ENCODE measurements at places on chromosomes 4 and X.
A peak's percentile ranks its signal among the peaks of the same experiment; 100 is the strongest.

GRCh38 chrX:1378306-1378759, 13.6 kb downstream of the SLC25A6 start:
- peak; percentile 7 for DNase-seq

DNA sequence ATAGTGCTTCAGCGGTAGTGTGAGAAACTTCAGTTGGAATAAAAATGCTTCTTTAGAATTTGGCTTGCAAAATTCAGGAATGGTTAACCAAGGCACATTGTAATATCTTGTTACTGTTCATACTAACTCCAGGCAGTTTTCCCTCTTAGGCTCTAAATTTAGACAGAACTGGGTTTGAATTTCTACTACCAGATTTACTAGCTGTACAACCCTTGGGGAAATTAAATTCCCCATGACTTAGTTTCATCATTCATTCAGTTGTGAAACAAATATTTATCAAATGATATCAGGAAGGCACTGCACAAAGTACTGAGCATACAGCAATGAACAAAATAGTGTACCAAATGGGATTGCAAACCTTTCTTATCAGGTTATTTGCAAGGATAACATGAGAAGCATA, 135.0 kb upstream of the IL15 start:
- no peak for DNase-seq

GRCh38 chr4:87541956-87542709, 13.0 kb upstream of the SPARCL1 start:
- DNase-seq = no peak

- no peak for DNase-seq
Observed at GRCh38 chr4:107956011-107956410, 24.7 kb downstream of the CYP2U1 start.

DNA sequence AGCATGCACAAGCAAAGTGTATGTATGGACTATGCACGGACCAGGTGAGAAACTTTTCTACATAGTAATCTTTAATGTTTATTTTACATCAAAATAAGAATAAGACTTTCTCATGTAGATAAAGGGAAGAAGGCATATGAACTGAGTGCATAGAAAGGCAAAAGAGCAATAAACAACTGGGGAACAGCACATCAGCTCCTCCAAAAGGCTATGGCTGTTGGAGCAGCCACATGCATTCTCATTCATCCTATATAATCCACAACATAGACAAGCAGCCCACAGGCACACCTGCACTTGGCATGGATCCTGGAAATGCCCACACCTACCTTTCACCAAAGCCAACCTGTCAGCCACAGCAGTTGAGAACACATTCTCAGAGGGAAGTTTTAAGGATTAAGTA, 586.9 kb upstream of the INTU start:
- DNase-seq = no peak

- DNase-seq = no peak
Observed at GRCh38 chrX:14837155-14837554, 35.7 kb downstream of the FANCB start.

DNA sequence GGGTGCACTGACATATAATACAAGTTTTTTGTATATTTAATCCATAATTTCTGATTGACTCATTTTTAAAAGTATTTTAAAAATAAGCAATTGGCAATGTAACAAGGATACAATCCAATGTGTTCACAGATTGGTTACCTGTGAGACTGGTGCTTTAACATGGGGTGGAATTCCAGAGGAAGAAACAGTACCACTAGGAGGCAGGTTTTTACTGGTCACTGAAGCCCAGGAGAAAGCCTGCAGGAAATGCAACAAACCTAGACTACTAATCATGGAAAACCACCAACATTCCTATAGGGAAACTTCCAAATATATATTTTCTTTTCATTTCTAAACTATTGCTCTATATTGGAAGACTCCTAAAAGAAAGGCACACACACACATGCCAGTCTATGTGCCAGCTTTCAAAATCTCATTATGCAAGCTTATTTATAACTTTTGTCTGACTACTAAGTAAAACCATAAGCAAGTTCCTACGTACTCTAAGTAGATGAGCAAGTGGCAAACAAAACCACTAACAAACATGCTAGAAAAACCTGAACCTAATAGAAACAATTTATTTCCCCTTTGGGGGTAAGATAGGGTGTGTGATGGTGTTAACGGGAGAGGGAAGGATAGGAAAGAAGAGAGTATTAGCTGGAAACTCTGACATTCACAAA, 19.2 kb downstream of the G3BP2 start:
- DNase-seq = no peak

- no peak for DNase-seq
Observed at GRCh38 chr4:138348055-138348454, 105.9 kb upstream of the SLC7A11 start.

DNA sequence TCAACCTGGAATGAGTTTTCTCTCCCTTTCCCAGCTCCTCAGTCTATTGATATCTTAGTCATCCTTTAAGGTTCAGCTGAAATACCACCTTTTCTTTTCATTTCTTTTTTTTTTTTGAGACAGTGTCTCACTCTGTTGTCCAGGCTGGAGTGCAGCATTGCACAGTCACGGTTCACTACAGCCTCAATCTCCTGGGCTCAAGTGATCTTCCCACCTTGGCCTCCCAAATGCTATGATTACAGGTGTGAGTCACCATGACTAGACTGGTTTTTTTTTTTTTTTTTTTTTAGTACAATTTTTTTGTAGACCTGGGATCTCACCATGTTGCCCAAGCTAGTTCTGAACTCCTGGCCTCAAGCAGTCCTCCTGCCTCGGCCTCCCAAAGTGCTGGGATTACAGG, 28.9 kb downstream of the AFF1 start:
- peak; percentile 14 for DNase-seq

DNA sequence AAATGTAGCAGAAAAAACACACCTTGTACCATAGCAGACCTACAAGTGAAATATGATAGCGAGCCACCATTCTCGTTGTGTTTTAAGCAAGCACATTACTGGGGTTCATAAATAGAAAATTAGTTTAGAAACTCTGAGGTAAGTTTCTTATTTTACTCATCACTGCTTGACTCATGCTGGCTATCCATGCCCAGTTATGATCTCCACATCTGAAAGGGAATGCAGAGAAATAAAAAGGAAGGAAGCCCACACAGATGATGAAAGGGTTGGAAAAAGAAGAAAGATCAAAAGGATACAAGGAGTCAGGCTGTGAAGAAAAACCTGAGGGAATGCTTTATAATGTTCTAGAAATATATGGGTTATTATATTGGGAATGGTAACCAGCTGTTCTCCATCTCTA, 54.5 kb downstream of the CAMK2D start:
- DNase-seq = no peak

- no peak for DNase-seq
Observed at GRCh38 chrX:16718824-16719333, 533 bp upstream of the SYAP1 start.

- DNase-seq = no peak
Observed at GRCh38 chr4:16532240-16532970, 306.1 kb upstream of the TAPT1 start.

- no peak for DNase-seq
Observed at GRCh38 chr4:26471890-26472289, 18.4 kb downstream of the CCKAR start.

GRCh38 chrX:110108381-110108821, 105.5 kb downstream of the TMEM164 start:
- no peak for DNase-seq

GRCh38 chrX:64265265-64265664, 34.9 kb upstream of the ASB12 start:
- no peak for DNase-seq

- no peak for DNase-seq
Observed at GRCh38 chr4:25098964-25099891, 61.0 kb downstream of the SEPSECS start.

GRCh38 chrX:71143508-71143907, 1.1 kb upstream of the NLGN3 start:
- no peak for DNase-seq

DNA sequence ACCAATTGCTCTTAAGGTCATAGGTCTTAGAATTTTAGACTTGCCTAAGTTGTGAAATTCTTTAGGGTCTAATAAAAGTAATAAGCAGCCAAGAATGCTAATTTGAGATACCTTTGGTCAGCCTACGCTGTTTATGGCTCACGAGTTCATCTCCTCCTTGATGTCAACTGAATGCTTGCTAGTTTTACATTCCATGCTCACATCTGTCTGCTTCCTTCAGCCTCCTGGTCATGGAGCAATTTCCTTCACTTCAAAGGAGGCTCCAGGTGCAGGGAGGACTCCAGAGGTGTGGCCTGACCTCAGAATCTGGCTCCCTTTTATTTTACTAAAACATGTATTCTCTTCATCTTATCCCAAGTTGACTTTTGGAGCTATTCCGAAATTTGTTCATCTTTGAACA, 23.3 kb upstream of the LNX1 start:
- DNase-seq = no peak

- DNase-seq = no peak
Observed at GRCh38 chrX:33149085-33149484, 62.3 kb downstream of the DMD start.

DNA sequence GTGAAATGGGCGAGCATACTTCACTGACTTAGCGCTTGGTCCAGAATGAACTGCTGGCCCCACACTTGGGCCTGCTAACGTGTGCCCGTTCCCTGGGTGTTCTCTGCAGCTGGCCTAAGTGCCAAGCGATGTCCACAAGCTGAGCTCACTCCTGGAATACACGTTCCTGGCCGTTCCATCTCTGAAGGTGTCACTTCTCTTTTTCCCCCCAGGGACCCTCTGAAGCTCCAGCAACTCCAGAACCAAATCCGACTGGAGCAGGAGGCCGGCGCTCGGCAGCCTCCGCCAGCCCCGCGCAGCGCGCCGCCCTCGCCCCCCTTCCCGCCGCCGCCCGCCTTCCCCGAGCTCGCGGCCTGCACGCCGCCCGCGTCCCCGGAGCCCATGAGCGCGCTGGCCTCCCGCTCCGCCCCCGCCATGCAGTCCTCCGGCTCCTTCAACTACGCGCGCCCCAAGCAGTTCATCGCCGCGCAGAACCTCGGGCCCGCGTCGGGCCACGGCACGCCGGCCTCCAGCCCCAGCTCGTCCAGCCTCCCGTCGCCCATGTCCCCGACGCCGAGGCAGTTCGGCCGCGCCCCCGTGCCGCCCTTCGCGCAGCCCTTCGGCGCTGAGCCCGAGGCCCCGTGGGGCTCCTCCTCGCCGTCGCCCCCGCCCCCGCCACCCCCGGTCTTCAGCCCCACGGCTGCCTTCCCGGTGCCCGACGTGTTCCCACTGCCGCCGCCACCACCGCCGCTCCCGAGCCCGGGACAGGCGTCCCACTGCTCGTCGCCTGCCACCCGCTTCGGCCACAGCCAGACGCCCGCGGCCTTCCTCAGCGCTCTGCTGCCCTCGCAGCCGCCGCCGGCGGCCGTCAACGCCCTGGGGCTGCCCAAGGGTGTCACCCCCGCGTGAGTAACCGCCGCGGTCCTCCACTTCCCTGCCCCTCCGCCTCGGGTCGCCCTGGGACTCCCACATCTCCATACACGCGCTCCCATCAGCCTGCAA, 132.3 kb downstream of the CBR4 start:
- peak; percentile 46 for DNase-seq

GRCh38 chr4:825063-825970, 612 bp downstream of the CPLX1 start:
- DNase-seq = no peak
